Pulmonary artery endothelial cell (primary cell): ENCODE measurements at places on chromosomes 12 and 14.

- no peak for DNase-seq
Measured at GRCh38 chr12:52708010-52708409, 4.7 kb upstream of the KRT77 start.

- DNase-seq: no peak
Measured at GRCh38 chr12:32151552-32151951, 44.9 kb downstream of the BICD1 start.

GRCh38 chr12:99029511-99030271 is 384.6 kb downstream of the APAF1 start:
- DNase-seq: no peak

DNA sequence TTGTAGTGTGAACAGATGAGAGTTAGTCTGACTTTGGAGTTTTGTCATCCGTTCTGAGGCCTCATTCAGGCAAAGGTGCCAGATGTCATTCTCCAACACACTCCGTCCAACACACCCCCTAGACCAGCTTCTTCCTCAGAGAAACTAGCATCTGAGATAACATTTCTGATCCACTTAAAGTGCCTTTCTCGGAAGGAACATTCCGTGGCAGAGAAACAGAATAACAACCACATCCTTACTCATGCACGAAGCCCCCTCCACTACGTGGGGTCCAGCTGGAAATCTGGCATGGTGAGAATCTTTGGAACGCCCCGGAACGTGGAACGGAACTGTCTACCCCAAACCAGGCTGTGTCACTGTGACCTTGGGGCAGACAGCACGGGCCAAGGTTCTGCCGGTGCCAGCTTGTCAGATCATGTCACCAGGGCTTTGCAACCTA is 17.0 kb upstream of the BCL7A start:
- no peak for DNase-seq

DNA sequence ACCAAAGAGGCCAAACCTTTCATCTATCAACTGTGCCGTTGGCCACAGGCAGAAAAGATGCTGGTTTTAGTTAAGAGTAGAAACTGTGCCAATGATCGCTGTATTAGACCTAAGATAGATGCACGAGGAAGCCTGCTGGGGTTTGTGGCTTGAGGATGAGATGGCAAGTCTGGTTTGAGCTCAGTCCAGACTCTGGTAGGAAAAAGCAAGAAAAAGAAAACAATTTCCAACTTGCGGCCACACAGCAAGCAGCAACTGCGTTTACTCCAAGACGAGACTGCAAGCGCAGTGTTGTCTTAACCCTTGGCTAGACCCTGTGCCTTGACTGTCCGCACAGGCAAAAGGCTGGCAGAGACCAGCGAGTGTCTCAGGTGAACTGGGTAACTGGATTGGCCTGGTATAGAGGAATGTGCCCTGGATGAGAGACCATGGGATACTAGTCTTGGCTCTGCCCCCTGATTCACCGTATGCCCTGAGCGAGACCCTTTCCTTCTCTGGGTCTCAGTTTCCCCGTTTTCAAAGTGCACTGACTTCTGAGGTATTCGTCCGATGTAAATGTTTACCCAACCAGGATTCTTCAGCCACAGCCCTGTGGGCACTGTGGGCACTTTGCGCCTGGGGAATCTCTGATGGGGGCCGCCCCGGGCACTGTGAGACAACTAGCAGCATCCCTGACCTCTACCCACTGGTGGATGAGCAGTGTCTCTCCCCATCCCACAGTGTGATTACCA is 113.4 kb downstream of the DICER1 start:
- DNase-seq: no peak

- DNase-seq: no peak
Measured at GRCh38 chr12:96495155-96495554, 5.8 kb downstream of the CFAP54 start.

DNA sequence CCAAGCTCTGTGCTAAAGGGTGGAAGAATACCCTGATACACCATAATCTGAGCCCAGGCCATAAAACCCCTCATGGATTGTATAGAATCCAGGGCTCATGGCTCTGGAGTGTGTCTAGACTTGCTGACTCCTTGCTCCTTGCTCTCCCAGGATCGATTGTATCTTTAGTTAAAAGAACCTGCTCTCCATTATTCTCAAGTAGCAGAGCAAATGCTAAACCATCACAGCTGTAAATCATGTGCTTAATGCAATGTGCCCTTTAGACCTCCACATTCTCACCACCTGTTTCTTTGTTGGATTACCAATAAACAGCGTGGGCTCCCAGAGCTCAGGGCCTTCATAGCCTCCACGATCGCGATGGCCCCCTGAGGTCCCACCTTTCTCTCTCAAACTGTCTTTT is 411.6 kb upstream of the FBXO33 start:
- no peak for DNase-seq

DNA sequence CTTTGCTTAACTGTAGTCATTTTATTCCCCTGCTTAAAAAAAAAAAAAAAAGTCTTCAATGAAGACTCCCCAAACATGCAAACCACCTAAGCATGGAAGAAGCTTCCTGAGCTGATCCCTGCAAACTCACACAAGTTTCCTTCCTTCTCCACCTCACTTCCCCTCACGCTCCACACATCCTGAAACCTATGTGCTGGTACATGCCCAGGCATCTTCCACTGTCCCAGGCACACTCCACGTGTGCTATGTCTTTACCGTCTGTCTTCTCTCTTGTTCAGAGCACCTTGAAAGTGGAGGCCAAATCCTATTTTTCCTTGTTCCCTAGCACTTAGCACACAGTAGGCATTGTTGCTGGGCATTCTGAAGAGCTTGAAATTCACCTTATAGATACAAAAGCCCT is 13.4 kb downstream of the LRIG3 start:
- no peak for DNase-seq

- no peak for DNase-seq
Measured at GRCh38 chr12:54368025-54368708, 3.9 kb upstream of the GPR84 start.

DNA sequence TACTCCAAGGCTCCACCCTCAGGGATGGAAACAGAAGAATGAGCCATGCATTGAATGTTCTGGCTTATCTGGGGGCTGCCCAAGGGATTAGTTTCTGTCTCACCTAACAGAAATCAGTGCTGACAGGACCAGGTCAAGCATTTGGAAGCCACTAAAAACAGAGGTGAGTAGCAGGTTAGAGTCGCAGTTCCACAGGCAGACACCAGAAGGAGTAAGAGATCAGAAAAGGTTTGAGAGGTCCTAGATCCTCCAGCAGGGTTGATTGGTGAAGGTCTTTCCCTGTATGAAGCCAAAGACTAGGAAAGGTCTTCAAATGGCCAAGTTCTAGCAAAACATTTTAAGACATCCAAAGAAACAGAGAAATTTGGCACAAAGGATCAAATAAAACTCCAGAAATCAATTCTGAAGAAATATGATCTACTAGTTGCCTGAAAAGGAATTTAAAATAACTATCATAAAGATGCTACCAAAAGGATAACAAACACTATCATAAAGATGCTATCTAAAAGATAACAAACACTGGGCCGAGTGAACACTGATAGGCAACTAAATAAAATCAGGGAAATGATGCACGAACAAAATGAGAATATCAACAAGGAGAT is 19.5 kb upstream of the TTC9 start:
- DNase-seq: no peak

DNA sequence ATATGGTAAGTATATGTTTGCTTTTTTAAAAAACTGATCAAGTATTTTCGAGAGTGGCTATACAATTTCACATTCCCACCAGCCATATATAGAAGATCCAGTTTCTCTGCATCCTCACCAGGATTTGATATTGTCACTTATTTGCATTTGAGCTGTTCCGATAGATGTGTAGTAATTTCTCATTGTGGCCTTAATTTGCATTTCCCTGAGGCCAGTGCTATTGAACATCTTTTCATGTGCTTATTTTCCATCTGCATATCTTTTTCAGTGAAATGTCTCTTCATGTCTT is 72.9 kb upstream of the VASH1 start:
- no peak for DNase-seq

DNA sequence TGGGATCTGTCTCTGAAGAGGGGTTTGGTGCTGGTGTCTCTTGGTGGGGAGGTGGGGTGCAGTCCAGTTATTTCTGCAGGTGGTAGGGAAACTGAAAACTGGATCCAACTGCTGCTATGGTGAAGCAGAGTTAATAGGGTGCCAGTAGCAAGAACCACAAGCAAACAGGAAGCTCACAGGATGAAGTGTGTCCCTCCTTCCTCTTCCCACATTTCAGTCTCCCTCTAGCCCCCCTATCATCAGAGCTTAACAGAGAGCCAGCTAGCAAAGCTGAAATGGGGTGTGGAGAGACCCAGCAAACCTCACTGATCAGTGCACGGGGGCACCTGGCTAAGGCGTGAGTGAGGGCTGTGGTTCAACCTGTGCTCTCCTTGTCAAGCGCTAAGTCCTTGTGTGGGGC is 69.1 kb upstream of the C12orf71 start:
- no peak for DNase-seq
